ENCODE measurements at places on chromosomes 2 and 18. TPM values are rescaled to one million over a fixed set of nuclear protein-coding genes. Genes with fewer than 3 reads are reported as not detected.

DNA sequence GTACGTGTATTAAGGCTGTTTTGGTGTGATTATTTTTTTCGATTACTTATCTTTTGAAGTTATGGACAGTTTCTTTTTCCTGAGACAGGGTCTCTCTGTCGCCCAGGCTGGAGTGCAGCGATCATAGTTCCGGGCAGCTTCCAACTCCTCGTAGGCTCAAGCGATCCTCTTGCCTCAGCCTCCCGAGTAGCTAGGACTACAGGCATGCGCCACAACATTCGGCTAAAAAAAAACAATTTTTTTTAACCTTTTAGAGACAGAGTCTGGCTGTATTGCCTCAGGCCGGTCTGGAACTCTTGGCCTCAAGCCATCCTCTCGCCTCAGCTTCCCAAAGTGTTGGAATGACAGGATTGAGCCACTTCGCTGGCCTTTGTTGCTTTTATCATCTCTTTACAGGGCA lies 945 bp downstream of the HAT1 start:
- DNase-seq: peak; percentile 69

GRCh38 chr18:12686100-12686499 lies 16.4 kb downstream of the CEP76 start:
- DNase-seq: peak; percentile 11

ZFP36L2 gene
- 63.1 TPM for total RNA-seq

DNA sequence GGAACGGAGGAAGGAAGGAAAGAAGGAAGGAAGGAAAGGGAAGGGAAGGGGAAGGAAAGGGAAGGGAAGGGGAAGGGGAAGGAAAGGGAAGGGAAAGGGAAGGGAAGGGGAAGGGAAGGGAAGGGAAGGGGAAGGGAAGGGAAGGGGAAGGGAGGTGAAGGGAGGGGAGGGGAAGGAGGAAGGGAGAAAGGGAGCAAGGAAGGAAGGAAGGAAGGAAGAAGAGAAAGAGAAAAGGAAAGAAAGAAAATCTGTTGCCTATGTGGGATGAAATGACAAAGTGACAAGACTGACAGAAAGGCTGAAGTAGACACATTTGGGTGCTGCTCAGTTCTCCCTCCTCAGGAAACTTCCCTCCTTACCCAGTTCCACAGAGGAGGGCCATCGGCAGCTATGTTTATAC lies 46.3 kb upstream of the GORASP2 start:
- DNase-seq: no peak

AMER3 gene
- total RNA-seq: 0.74 TPM

GRCh38 chr18:38552732-38553321 lies 987.2 kb upstream of the CELF4 start:
- DNase-seq: no peak

DNA sequence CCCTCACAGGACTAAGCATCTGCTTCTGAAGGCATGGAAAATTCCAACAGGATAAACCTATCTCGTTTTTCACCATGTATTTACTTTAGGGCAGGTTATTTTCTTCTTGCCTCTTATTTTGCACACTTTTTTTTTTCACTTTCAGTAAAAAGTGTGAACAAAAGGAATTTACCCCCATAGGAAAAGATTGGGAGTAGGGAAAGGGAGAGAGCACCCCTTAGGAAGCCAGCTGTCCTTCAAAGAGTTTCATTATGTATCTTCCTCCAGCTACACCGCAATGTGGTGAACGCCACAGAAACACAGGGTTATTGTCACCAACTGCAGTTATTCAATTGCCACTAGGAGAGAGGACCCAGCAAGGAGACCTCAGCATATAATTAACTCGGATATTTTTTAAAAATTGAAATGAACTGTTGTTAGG lies 286.2 kb upstream of the VRK2 start:
- DNase-seq: no peak

REG1B gene
- 4.0 TPM for total RNA-seq

DNA sequence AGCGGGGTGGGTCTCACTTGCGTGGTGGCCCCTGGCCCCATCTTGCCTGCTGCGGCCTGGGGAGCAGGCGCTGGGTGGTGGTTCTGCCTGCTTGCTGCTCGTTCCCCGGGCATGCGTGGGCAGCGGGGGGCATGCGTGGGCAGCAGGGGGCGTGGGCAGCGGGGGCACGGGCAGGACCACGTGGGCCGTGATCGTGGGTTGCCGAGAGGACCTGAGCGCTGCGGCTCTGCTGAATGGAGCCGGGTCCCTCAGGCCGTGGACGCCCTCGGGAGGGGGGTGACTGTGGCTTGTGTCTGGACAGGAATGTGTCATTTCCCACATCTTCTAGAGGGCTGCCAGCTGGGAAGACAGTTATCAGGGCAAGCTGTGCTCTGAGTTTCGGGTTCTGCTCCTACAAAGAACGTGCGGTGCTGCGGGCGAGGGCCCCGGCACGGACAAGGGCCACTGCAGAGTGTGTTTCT lies 8.3 kb upstream of the GAL3ST2 start:
- no peak for DNase-seq

- no peak for DNase-seq
These were observed 10.0 kb downstream of the ADNP2 start for GRCh38 chr18:80119111-80119510.

DNA sequence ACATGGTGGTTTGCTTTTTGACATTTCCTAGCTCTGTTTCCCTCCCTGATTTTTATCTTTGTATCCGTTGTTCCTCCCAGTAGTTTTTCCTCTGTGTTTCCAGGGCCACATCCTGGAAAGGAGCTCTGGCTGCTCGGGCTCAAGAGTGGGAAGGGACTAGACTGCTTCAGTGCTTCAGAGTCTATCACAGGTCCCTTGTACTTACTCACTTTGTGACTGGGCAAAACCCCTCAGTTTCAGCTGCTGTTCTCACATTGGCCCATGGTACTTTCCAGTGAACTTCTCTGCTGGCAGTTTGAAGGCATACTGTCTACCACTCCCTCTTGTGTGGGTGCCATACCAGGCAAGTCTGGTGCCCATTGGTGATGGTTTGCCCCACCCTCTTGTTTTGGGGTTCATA lies 7.5 kb upstream of the STAMBP start:
- no peak for DNase-seq

- no peak for DNase-seq
These were observed 107.3 kb upstream of the PID1 start for GRCh38 chr2:229378386-229378785.

- no peak for DNase-seq
These were observed 54.2 kb downstream of the TSN start for GRCh38 chr2:121809607-121810006.

- peak; percentile 86 for DNase-seq
These were observed 2.4 kb upstream of the LDLRAD4 start for GRCh38 chr18:13216092-13216582.

DNA sequence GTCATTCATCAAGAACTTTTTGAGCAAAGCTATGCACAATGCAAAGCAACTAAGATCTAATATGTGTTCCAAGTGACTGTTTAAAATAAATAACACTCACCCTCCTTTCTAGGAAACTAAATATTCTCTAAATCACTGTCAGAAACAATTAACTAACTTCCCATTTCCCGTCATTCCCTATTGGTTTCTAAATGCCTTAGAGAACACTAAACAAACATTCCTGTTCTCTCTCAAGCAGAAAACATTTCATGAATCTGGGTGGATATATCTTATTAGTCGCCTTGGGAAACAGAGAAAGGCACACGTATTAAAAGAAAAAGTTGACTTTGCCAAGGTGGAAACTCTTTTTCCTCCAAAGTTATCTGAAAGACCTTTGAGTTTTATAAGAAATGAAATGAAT lies 735.2 kb downstream of the MBD2 start:
- peak; percentile 4 for DNase-seq
